Dermis lymphatic vessel endothelial cell (primary cell): ENCODE measurements at places on chromosomes 6 and 20. TPM values are rescaled to one million over a fixed set of nuclear protein-coding genes. Genes with fewer than 3 reads are reported as not detected.

ZNF165 gene
- total RNA-seq = 0.26 and 0.33 TPM in 2 replicates

MTFR2 gene
- total RNA-seq = 0.54 and 1.1 TPM in 2 replicates

CRISP3 gene
- total RNA-seq = not detected in 2 replicates

LY6G6F gene
- total RNA-seq = not detected in 2 replicates

ZC2HC1B gene
- not detected in 2 replicates for total RNA-seq

PXDC1 gene
- total RNA-seq = 53.1 and 88.6 TPM in 2 replicates

TP53TG5 gene
- not detected in 2 replicates for total RNA-seq

BTN1A1 gene
- total RNA-seq = not detected in 2 replicates
